Fibroblast of skin of right biceps (primary cell): ENCODE measurements at places on chromosomes 7 and 10.

DNA sequence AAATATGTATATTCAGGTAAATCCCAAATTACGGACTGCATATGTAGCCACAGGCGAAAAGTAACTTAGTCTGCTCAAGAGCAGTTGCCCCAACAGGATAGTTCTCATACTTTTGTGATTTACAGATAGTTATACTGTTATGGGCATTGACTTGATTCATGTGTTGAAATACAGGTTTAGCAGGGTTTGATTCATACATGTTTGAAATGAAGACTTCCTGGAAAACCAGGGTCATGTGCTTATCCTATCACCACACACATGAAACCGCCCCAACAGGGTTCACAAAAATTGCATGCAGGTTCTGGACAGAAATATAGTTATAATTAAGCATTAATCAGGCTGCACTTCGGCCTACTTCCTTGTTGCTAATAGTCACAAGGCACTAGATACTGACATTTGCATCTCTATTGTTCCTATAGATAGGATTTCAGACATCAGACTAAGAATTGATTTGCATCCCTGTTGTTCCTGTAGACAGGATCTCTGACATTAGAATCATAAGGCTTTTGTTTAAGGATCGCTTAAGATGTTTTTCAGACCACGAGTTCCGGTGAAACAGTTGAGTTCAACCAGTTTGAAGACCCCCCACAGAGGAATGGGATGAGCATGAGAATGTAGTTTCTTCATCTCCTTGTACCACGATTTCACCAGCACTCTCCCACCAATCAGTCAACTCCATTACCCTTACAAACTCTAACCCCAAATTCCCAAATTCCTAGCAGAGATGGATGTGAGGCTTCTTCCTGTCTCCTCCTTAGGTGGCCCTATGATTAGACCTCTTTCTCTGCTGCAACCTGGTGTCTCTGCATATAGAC, 2.0 kb upstream of the ZNF398 start:
- DNase-seq, result no peak

DNA sequence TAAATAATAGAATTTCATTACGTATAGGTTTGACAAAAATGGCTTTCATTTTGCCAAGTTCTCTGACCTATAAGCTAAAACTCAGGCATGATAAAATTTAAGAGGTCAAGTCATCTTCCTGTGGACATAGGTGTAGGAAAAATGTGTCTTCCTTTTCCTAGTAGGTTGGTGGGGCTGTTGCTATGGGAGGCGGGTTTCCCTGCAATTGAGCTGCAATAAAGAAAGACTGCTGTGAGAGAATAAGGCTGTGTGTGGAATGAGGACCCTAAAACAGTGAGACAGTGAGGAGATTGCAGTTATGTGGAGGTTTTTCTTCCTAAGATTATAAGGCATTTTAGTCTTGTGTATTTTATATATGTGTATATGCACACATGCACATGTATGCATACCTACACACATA, 13.0 kb upstream of the SEMA3A start:
- no peak for DNase-seq

- no peak for DNase-seq
Observed at GRCh38 chr7:20696803-20697333, 81.4 kb downstream of the ABCB5 start.

- peak; percentile 86 for DNase-seq
Observed at GRCh38 chr10:116849248-116850057, at the start of gene ENO4. Gene ENO4, plus strand, starts transcription at chr10:116849499. Its CDS starts 68 bp downstream, at chr10:116849567.

GRCh38 chr7:39259391-39260003, 281.8 kb downstream of the POU6F2 start:
- no peak for DNase-seq

GRCh38 chr7:35839860-35840854, 39.3 kb downstream of the SEPTIN7 start:
- peak; percentile 83 for DNase-seq

- DNase-seq, result no peak
Observed at GRCh38 chr10:62843600-62843999, 27.4 kb upstream of the EGR2 start.

GRCh38 chr7:70392256-70392876, 739.6 kb upstream of the GALNT17 start:
- DNase-seq, result peak; percentile 75

- no peak for DNase-seq
Observed at GRCh38 chr7:151748733-151749132, 128.2 kb downstream of the PRKAG2 start.

GRCh38 chr10:101073631-101074030, 11.8 kb downstream of the KAZALD1 start:
- no peak for DNase-seq

GRCh38 chr7:52726493-52726892, 308.9 kb upstream of the POM121L12 start:
- DNase-seq, result no peak

DNA sequence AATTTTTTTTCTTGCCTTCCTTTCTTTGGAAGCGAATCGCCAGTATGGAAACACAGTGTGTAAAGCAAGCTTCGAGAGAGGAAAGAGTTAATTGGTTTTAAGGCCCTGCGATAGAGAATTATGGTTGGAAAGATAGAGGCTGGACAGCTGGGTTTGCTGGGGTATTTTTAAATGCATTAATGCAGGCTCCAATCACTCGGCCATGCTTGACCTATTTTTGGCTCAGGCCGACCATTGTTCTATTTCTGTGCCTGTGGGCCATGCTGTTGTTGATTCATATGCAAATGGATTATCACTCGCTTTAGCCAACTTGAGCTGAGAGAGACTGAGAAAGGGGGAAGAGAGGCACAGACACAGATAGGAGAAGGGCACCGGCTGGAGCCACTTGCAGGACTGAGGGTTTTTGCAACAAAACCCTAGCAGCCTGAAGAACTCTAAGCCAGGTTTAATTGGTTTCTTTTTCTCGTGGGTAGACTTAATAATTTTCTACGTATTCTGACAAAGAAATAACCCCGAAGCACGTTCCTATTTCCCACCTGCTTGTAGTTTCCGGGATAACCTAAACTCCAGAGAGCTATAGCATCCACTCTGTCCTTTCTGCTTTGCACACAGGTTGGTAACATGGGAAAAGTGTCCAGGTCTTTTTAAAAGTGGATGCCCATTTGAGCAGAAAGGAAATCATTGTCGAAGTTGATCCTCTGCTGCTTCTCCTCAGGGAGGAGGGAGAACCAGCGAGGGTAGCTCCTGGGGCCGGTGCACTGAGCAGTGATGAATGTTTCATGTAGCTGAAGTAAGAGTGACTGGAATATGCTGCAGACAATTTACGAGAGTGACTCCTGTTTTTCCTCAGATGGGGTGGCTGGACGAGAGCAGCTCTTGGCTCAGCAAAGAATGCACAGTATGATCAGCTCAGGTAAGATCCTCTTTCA, at the start of gene HDAC9:
HDAC9 (plus strand) TSS at position 338 of the 929 bp plus-strand sequence; CDS start at position 892, 554 bp downstream.
- peak; percentile 56 for DNase-seq

DNA sequence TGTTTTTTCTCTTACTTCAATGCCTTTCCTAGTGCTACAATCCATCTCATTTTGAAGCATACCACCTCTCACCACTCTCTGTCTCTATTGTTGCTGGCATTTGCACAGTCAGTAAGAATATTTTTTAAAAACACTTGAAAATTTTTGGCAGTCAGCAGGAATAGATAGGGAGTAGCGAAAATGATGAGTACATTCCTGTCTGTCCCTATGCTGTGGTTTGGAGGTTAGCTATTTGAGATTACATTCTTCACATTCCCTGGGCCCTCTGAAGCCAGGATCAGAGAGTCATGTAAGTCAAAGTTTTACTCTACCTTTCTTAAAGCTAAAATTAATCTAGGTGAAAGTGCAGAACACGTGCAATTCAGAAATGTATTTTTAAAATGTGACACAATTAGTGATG, 53.0 kb upstream of the MAGI2 start:
- peak; percentile 87 for DNase-seq

- DNase-seq, result no peak
Observed at GRCh38 chr10:31677195-31678138, 251.2 kb downstream of the ARHGAP12 start.

GRCh38 chr10:110859973-110860376, 11.8 kb upstream of the PDCD4 start:
- DNase-seq, result peak; percentile 92

- DNase-seq, result no peak
Observed at GRCh38 chr10:60704471-60704870, 73.8 kb upstream of the CDK1 start.

GRCh38 chr7:22202141-22202540, 154.8 kb downstream of the RAPGEF5 start:
- DNase-seq, result no peak

- no peak for DNase-seq
Observed at GRCh38 chr10:133212853-133213494, 17.0 kb upstream of the UTF1 start.
